ENCODE measurements at places on chromosomes 12 and 14.

DNA sequence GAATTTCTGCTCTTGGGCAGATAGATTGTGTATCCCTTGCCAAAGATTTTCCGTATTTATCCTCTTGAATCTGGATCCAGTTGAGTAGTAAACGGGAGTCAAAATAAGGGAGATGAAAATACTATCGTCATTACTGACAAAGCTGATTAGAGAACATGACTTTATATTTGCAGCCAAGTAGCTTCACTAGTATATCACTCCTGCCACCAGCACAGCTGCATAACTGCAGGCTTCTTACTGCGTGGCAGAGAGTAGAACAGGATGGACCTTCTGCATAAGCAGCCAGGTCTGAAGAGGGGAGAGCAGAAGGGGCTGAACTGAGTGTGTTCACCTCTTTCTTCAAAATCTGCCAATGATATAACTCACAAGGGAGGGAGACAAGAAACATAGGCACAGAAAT is 283.7 kb downstream of the FBXL14 start:
- no peak for DNase-seq

- DNase-seq: no peak
These were observed 172.7 kb upstream of the CNOT2 start for GRCh38 chr12:70070494-70071007.

- no peak for DNase-seq
These were observed 358.8 kb downstream of the C12orf50 start for GRCh38 chr12:87670448-87670847.

DNA sequence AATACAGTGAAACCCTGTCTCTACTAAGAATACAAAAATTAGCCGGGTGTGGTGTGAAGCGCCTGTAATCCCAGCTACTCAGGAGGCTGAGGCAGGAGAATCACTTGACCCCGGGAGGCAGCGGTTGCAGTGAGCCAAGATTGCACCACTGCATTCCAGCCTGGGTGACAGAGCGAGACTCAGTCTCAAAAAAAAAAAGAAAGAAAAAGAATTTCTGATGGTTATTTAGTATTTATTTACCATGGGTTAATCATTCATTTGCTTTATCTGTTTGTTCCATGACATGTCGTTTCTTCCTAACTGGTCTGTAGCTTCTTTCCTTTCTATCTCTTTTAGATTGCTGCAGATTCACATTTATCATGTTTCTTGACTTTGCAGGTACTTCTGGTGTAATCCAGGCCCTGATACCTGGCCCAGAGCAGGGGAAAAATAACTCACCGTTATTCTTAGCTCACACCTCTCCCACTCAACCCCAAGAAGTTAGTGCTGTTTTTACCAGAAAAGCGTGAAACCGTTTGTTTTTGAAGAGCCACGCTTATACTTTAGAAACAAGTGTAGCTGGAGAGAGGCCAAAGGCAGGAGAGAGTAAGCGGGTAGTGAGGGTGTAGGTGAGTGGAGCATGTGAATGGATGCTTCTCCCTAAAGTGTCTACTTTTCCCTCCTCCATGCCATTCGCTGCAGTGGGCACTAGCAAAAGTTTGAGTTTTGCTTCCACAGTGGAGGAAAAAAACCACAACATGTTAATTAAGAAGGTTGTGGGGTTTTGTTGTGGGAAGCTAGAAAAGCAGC is 45.4 kb downstream of the SRGAP1 start:
- DNase-seq: no peak

DNA sequence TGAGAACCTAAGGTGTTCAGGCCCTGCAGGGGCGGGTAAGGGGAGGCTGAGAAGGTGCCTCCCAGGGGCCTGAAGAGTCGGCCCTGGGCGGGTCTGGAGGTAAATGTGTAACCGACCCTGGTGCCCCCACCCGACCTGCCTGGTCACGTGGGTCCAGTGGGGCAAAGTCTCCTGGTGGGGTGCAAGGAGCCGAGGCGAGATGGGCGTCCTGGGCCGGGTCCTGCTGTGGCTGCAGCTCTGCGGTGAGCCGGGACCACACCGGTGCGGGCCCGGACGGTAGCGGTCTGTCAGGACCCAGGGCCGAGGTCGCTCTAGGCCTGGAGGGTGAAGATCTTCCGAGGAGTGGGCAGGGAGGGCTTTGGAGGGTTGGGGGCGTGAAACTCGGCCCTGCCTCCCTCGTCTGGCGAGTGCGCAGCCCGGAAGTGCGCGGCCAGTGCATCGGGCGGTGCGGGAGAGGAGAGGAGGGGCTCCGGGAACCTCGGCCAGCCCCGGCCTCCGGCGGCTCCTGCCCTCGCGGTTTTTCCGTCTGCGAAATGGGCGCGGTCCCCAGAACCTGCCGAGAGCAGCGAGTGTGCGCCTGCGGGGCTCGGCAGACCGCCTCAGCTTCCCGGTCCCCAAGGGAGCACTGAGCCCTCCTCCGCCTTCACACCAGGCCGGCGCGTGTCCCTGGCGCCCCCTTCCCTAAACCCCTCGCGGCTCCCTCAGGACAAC is at the start of gene AMN:
AMN (plus strand) TSS at position 174 of the 711 bp plus-strand sequence; CDS start at position 200, 26 bp downstream.
- no peak for DNase-seq

GRCh38 chr12:119456824-119457223 is 122.3 kb downstream of the CCDC60 start:
- DNase-seq: no peak

GRCh38 chr12:3988519-3989217 is 115.5 kb upstream of the PARP11 start:
- no peak for DNase-seq

- no peak for DNase-seq
These were observed 28.6 kb downstream of the TDG start for GRCh38 chr12:103994235-103994634.

GRCh38 chr12:119692997-119693396 is 25.1 kb downstream of the PRKAB1 start:
- DNase-seq: no peak

DNA sequence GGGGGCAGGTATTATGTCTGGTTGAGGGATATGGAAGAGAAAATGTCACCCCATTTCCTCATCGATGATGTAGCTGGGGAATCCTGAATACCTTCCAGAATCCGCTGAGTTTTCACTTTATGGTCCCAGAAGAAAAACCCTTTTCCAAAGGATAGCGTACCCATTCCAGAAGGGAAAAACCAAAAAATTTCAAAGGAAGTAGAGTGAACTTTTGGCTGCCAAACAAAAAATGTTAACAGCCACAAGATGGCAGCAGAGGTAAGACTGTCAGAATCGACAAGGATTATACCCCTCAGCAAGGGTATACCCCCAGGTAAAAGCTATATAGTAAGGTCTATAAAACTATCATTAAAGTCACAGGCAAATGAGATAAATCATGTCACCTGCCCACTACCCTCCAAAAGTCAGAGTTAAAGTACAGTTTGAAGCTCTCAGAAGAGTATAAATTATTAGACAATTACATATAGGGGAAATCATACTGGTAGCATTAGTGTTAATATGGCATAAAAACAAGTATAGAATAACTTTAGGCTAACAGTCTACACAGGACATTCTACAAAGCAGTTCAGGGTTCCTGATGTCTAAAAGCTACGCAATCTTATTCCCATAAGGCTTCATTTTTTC is 18.0 kb downstream of the ACIN1 start:
- DNase-seq: no peak

DNA sequence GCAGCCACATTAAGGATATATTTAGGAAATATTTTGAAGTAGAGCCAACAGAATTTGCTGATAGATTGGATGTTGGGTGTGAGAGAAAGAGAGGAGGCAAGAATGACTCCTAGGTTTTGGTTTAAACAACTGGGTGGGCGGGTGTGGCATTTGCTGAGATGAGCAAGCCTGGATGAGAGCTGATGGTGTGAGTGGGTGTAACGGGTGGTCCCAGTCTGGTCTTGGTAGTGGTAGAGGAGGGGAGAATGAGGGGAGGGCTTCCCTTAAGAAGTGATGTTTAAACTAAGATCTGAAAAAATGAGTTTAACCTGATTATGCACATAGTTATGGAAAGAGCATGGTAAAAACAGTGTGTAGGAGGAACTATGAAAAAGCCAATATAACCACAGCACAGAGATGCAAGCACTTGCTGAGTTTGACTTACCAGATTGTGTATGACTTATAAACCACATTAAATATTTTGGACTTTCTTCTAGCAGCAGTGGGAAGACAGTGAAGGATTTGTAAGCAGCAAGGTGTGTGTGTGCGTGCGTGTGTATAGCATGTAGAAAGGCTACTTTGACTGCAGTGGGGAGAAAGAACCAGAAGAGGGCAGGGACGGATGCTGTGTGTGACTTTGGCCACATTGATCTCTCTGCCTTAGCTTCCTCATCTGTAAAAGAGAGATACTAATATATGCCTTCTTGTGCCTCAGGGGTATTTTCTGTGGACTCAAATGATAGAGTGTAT is 139.7 kb downstream of the PRIMA1 start:
- DNase-seq: no peak

DNA sequence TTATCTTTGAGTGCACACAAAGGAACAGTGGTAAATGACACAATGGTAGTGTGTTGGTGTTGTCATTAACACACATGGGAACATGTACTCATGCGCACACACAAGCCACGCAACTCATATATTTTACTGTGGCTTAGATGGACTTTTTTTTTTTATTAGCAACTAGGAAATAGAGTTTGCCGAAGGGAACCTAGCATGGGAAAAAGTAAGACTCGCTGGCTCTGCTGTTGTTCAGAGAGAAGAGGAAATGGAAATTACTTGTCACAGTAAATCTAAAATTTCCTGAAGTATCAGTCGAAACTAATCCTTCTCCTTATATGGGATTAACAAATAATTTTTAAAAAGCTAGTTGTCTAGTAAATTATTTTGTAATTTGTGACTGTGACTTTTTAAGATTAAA is 33.7 kb upstream of the IL22 start:
- DNase-seq: no peak

DNA sequence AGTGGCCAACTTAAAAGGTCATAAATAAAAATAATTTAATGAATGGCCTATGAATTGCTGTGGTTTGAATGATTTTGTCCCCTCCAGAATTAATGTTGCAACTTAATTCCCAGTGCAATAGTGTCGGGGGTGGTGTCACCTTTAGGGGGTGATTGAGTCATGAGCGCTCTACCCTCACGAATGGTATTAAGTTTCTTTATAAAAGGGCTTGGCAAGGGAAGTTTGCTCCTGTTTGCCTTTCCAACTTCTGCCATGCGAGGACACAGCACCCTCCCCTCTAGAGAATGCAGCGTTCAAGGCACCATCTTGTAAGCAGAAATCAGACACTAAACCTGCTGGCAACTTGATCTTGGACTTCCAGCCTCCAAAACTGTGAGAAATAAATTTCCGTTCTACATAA is 253.3 kb downstream of the ATXN7L3B start:
- DNase-seq: no peak

DNA sequence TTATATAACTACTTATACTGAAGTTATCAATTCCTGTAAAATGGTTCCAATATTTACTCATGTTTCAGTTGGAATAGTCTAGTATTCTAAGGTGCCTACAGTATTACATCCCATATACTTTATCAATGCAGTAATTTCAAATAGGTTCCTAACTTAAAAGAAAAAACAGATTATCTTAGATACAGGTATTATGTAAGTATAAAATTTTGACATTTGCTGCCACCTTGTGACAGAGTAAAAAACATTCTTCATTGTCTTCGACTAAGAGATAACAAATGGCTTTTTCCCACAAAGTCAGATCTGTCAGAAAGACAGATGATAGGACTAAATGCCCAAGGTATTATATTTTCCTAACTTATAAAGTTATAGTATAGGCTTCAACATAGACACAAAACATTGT is 78.7 kb downstream of the TXNDC16 start:
- DNase-seq: no peak

DNA sequence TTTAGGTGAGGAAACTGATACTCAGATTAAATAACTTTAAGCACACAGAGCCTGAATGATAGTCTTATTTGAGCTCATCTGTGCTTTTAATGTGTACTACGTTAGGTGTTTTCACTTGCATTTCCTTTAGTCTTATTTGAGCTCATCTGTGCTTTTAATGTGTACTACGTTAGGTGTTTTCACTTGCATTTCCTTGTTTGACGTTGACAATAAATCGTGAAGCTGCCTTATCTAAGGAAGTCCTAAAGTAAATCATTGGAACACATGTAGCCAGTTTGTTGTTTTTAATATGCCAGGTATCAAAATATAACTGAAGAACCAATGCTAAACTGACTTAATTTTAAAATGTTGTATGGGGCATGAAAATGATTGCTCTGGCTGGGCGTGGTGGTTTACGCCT is 2.0 kb downstream of the RAP1B start:
- no peak for DNase-seq

- DNase-seq: no peak
These were observed 39.0 kb downstream of the SLC25A21 start for GRCh38 chr14:37133284-37133913.

DNA sequence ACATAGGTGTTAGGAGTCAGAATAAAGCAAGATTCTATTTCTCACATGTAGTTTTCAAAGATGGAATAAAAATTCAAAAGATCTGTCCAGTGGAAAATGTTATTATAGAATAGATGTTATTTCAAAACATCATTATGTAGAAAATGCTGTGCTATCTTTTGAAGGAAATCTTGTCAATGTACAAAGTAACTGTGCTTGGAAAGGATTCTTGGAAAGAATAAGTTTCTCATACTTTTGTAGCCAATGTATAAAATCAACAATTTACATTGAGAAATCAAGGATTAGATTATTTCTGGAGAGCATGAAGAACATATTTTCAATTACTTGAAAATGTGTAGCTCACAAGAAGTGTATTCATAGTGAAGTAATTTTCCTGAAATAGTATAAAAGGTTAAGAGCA is 532.5 kb upstream of the MGAT4C start:
- DNase-seq: no peak

DNA sequence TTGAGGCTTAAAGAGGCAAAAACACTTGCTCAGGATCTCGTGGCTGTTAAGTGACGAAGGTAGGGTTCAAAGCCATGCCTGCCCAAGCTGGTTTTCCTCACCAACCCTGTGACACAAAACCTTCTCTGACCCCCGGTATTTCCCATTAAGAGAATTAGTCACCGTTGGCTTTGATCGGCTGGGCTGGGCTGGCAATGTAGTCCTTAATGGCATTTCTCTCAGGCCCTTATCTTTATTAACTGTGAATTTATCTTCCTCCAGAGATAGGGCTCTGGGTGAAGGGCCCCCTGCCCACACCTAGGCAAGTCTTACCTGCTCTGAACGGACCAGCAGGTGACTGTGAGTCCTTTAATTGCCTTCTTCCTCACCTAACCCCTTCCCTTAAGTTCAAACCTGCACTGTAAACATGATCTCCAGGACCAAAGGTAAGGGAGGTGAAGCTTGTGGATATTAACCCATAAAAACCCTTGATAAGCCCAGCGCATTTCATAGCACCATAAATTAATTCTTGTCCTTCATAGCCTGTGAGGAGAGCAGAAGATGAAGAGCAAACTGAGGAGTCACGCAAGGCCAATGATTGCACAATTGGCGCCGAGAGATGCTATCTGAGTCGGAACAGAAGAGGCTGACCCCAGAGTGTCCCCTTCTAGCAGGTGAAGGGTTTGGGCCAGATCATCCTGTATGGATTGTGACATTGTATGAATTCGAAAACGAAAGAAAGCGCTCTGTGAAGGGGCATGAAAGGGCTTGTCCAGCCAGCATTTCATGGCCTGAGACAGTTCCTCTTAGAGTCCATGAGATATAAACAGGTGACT is 790.8 kb upstream of the TBX3 start:
- DNase-seq: no peak

- DNase-seq: no peak
These were observed 2.4 kb upstream of the RARG start for GRCh38 chr12:53234271-53234914.

All from stimulated activated CD4-positive, alpha-beta T cell treated with anti-CD3 and anti-CD28 coated beads, Interleukin-1b, Interleukin-23, amount 100 ng/mL, for 1 hour (primary cell).